ENCODE measurements at places on chromosomes 2 and 18.

GRCh38 chr18:76353500-76353899 is 141.5 kb downstream of the ZNF516 start:
- DNase-seq: no peak

- no peak for DNase-seq
Observed at GRCh38 chr2:188576651-188577050, 285.0 kb downstream of the GULP1 start.

GRCh38 chr18:62510789-62511188 is 12.0 kb upstream of the ZCCHC2 start:
- DNase-seq: no peak

DNA sequence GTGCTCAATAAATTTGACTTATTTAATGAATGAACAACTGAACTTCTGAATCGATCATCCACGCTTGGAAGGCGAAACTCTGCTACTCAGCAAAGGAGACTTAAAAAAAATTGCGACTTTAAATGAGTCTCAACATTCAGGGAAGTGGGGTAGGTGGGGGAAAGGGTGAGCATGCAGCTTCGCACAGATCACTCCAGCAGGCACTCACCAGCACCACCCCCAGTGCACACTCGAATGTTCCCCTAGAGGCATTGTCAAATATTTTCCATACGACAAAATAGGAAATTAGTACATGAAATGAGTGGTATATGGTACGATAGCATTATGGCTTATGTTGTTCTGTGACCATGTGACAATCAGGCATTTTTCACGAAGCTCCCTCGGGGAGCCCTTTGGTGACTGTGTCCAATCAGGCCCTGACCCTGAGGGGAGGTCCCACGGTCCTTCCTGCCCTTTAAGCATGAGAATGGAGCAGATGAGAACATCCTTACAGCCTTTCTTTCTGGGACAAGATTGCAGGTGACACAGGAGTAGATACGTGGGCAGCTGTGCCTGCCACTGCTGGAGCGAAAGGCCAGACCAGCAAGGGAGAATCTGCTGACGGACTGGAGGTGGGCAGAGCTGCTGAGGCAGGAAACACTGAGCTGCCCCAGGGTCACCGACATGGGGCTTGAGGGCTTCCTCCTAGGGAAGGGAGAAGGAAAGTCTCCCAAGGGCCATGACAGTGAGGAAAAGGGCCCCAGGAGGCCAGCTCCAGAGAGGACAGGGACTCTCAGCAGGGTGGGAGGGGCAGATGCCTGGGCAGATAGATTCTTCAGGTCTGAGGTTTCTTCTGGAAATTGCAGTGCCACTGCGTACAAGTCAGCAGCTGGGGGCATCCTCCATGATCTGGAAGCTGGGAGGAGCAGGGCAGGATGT is 101.3 kb upstream of the ID2 start:
- DNase-seq: peak; percentile 35

DNA sequence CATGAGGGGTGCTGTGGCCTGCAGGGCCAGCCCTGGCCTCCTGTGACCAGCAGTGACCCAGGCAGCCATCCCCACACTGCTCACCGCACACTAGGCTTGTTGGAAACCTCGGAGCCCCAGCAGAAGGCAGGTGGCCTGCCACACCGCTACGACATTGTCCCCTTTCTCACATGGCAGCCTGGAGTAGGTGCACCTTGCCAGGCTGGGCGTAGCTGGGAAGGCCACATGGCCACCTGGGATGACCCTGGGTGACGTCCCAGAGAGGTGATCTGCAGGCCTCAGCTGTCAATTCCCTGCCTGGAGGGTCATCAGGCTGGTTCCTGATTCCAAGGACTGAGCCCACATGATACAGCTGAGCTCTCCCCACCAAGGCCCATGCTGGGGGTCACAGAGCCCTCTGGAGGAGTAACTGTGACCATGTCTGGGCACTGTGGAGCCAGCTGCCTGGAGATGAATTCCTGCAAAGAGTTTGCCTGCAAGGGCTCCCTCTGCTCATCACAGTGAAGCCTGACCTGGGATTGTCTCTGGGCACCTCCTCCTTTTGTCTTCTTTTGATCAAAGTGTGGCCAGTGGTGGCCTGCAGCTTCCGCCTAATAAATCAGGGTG is 119.6 kb upstream of the OTOS start:
- no peak for DNase-seq

DNA sequence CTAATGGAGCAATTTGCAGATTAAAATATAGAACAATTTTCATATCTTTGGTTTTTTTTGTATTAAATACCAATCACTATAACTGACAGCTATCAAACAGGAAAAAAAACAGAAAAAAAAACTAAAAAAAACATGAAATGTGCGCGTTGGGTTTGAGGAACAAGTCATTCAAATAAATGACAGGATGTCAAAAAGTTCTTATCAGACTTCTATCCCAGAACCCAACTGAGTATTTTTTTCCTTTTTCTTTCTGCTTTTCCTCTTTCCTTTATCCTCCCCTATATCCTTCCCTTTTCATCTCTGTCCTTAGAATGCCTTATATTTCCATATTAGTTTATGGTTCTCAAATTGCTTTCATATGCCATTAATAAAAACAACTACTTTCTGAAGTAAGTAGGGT is 14.3 kb downstream of the PRKRA start:
- no peak for DNase-seq

DNA sequence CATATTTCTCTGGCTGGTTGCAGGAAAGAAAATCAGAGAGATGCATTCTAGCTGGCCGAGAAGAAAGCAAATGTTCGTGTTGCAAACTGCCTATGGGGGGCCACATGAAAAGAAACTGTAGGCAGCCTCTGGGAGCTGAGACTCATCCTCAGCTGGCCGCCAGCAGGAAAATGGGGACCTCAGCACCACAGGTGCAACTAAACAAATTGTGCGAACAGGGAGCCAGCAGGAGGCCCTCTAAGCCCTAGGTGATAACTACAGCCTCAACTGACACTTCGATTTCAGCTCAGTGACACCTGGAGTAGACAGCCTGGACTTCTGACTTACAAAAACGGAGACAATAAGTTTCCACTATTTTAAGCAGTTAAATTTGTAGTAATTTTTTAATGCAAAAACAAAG is 107.3 kb downstream of the DTNB start:
- no peak for DNase-seq

DNA sequence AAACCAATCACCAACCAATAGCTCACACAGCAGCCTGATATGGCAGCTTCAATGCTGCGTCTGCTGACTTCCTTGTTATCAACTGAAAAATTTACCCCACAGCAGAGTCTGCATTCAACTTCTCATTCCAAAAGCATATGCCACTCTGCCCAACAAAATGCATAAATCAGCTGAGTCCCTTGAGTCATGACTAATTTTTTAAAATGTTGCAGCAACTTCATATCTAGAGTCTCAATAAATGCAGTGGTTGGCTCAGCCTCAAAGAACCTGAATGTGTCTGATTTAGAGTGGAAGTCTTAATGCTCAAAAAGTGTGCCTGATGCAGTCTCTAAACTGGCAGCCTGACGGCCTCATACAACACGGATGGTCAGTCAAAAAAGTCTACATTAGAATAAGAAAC is 46.5 kb downstream of the FARSB start:
- DNase-seq: no peak

GRCh38 chr2:7574385-7574784 is 657.2 kb downstream of the RNF144A start:
- no peak for DNase-seq

DNA sequence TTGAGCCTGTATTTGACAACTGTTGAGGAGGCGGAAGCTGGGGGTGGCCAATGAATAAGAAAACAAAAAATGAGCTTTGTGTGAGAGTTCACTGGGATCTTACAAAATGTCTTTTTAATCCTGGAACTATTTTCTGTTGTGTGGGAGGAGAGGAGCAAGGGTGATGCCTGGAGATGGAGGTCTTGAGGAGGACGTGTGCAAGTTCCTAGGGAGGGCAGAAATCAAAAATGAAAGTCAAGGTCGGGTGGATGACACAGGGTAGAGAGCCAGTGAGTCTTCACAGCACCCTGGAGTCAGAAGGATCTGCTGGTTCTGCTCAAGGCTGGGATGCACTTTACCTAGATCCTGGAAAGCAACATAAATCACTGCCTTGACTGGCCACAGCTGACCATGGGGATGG is 180.3 kb upstream of the PKDCC start:
- no peak for DNase-seq

GRCh38 chr18:37673671-37674070 is 108.1 kb upstream of the CELF4 start:
- no peak for DNase-seq

Measured in stimulated activated CD4-positive, alpha-beta T cell treated with anti-CD3 and anti-CD28 coated beads, TNF-alpha, amount 100 ng/mL, for 24 hours (primary cell).